ENCODE measurements at places on chromosomes 6 and 20. TPM values are rescaled to one million over a fixed set of nuclear protein-coding genes. Genes with fewer than 3 reads are reported as not detected.

Gene TMEM30A
- 39.9 TPM for total RNA-seq

Gene ULBP1
- 1.2 TPM for total RNA-seq

Gene SRMS
- total RNA-seq = not detected

Gene AKAP12
- total RNA-seq = 0.85 TPM

Gene BPIFB4
- not detected for total RNA-seq

Gene HMGCLL1
- not detected for total RNA-seq

Gene PDYN
- total RNA-seq = not detected

Gene ENPP1
- total RNA-seq = 0.15 TPM

Gene GABRR1
- not detected for total RNA-seq

Gene CCDC170
- total RNA-seq = not detected

Gene AMD1
- 85.1 TPM for total RNA-seq

Gene TAAR1
- not detected for total RNA-seq

Gene CFAP61
- not detected for total RNA-seq

Gene KCNG1
- not detected for total RNA-seq

Gene ADTRP
- total RNA-seq = 2.0 TPM

Gene LINC00237
- total RNA-seq = 0.35 TPM

Gene BPI
- total RNA-seq = not detected

Gene MDFI
- total RNA-seq = not detected

Gene TRIM26
- 112 TPM for total RNA-seq

Gene GNAS-AS1
- 1.8 TPM for total RNA-seq

Gene HRH3
- not detected for total RNA-seq

Gene SLC17A4
- total RNA-seq = not detected

Gene C6orf52
- total RNA-seq = 2.5 TPM

Gene JPH2
- not detected for total RNA-seq

Gene EBF4
- 1.3 TPM for total RNA-seq

Gene ANGPT4
- total RNA-seq = not detected

Gene TPX2
- total RNA-seq = 148 TPM

Gene ELOVL4
- total RNA-seq = 2.1 TPM

Gene CABLES2
- 15.6 TPM for total RNA-seq

Gene ATP6V1G2
- 3.8 TPM for total RNA-seq

Gene IMPG1
- not detected for total RNA-seq

Gene OOEP
- total RNA-seq = 0.40 TPM

Data from activated CD8-positive, alpha-beta memory T cell treated with anti-CD3 and anti-CD28 coated beads, Interleukin-2, amount 10 ng/mL, durations not matched to agents 7 days and 5 days (primary cell).